Cortex of kidney (tissue), 1 donor: ENCODE measurements at places on chromosomes 7 and 10.

GRCh38 chr10:75400771-75401568 is 594 bp downstream of the ZNF503 start:
- DNase-seq, result no peak

- DNase-seq, result no peak
Observed at GRCh38 chr10:13751191-13751764, 164.5 kb downstream of the PRPF18 start.

DNA sequence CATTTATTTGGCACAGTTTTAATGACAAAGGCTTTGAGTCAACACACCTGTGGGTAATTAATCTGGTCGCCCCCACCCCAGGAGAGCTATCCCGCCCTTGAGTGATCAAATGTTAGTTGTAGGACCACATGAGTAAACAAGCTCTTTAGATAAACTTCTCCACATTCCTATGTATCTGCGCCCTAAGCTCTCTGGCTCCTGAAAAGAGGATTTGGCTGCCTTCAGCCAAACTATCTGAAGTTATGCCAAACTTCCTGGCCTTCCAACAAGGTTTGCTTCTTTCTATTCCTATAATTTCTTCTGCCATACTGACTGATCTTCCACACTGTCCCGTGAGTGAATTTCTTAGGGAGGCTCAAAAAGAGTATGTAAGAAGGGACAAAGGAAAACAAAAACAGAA is 134.2 kb downstream of the RALA start:
- DNase-seq, result no peak

DNA sequence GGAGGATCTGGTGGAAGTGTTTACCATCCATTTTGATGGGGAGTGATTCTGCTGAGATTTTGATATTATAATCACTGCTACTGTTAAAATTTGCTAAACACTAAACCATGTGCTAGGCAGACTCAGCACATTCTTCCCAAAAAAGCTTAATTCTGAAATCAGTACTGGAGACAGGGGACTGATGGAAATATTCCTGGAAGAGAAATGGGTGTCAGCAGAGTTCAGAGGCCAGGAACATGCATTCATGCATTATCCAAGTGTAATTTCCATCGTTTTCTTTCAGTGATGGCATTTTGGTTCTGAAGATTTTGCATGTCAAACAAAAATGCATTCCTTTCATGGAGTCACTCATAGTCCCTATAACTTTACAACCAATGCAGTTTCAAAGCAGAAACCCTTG is 79.0 kb downstream of the CDCA7L start:
- DNase-seq, result no peak

- DNase-seq, result no peak
Observed at GRCh38 chr10:110357252-110357780, 52.6 kb upstream of the SMNDC1 start.

GRCh38 chr10:114615600-114616007 is 42.5 kb downstream of the ABLIM1 start:
- no peak for DNase-seq

GRCh38 chr7:136894789-136895188 is 26.3 kb downstream of the CHRM2 start:
- DNase-seq, result no peak

DNA sequence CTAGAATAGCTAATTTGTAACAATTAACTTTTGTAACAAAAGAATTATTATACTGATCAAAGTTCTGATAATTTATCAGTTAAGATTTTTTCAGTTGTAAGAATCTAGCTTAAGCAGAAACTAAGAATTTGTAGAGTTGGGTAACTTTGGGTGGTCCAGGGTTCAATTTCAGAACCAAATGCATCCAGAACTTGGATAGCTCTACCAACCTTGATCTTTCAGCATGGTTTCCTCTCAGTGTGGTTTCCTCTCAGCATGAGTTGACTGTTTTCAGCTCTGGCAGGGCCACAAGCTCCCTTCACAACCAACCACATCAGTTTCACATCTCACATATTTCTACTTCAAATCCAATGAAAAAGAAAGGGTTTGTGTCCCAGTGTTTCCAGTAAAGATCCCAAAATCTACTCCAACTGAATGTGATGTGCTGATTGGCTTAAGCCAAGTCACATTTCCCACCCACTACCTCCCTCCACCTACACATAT is 3.3 kb upstream of the FAS start:
- DNase-seq, result no peak

- DNase-seq, result no peak
Observed at GRCh38 chr10:63217120-63217605, 84.0 kb downstream of the NRBF2 start.

GRCh38 chr7:158710651-158711102 is 6.1 kb upstream of the NCAPG2 start:
- DNase-seq, result no peak

DNA sequence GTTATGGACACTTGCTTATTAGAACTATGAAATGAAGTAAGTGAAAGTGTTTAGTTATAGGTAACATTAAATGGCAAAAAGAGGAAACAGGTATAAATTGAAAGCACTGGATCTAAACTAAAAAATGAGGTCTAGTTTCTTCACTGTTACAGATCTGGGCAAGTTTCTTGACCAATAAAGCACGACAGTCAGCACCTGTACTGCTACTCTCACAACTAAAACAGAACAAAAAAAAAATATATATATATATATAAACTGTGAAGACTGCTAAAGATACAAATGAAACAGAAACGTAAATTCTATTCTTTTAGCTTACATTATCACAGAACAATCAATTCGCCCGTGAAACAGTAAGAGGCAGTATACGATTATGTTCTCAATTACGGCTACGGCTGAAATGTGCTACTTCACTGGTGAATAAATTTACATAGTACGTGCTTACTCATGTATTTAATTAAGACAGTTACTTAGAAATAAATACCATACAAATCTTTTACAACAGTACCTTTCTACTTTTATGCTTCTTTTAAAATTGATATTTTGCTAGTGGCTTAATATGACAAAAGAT is 4.2 kb downstream of the AHR start:
- DNase-seq, result no peak
